ENCODE measurements at places on chromosomes 7 and 10.

- DNase-seq = peak; percentile 13
Measured at GRCh38 chr10:123464430-123465323, 201.5 kb upstream of the GPR26 start.

- no peak for DNase-seq
Measured at GRCh38 chr10:109773288-109774120, 149.8 kb downstream of the XPNPEP1 start.

DNA sequence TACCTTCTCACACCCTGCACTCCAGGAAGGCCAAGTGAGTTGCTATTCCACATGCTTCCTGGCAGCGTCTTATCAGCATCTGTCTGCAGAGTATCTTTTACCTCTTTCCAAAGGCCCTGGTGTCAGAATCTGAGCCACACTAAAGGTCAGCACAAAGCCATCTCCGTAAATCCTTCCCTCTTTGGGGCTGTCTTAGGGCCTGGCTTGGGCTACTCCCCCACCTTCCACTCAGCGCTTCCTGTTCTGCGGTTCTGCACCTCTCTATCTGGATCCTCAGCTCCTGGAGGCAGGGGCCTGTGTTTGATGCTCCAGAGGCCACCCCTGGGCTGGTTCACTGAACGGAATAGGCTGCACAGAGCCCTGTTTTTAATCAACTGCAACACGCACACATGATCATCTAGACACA lies 334.8 kb upstream of the GALNT17 start:
- no peak for DNase-seq

GRCh38 chr7:33923440-33924229 lies 18.3 kb downstream of the BMPER start:
- no peak for DNase-seq

GRCh38 chr7:44569959-44570358 lies 3.7 kb downstream of the DDX56 start:
- DNase-seq = no peak

- DNase-seq = no peak
Measured at GRCh38 chr10:128630787-128631252, 504.6 kb upstream of the MKI67 start.

GRCh38 chr10:53177468-53177867 lies 404.9 kb upstream of the MBL2 start:
- DNase-seq = no peak

DNA sequence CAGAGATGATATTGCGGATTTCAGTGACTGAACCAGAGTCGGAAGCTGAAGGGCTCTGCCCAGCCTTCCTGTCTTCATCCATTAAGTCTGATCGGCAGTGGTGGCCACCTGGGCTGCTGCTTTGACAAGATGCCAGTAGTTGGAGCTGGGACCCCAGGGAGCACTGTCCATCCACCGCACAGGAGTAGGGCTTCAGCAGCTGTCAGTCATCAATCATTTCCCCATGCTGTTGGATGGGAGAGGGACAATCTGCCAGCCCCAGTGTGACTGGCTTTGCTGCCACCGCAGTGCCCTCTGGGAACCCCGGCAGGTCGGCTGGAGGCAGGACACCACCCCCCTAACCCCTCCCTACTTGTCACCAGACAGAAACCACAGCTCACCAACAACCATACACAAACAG lies 23.0 kb upstream of the GPR146 start:
- DNase-seq = no peak

DNA sequence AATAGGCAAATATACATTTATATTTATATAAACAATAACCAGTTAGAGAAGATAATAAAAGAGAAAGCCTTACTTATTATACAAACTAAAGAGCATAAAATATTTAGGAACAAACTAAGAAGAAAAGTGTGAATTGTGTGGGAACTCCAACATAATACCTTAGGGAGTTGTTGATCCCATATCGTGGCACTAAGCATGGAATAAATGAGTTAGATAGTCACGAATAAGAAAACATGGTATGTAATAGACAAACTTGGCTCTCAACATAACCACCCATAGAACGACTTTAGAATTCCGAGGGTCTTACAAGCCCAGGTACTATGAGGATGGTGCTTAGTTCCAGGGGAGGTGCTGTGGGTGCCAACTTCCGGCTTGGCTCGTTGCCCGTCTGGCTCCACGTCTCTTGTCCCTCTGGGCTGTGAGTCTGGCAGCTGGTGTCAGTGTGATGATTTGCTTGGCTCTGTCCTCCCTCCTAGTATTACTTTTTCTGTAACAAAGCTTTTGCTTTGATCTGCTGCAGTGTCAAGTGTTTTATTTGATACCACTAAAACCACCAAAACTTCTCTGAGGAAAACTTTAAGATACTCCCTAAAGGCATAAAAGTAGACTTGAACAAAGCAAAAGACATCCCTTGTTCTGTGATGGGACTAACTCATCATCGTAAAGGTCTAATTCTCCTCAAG lies 9.5 kb upstream of the RBM20 start:
- DNase-seq = no peak

GRCh38 chr7:118949031-118949430 lies 724.5 kb downstream of the ANKRD7 start:
- no peak for DNase-seq

DNA sequence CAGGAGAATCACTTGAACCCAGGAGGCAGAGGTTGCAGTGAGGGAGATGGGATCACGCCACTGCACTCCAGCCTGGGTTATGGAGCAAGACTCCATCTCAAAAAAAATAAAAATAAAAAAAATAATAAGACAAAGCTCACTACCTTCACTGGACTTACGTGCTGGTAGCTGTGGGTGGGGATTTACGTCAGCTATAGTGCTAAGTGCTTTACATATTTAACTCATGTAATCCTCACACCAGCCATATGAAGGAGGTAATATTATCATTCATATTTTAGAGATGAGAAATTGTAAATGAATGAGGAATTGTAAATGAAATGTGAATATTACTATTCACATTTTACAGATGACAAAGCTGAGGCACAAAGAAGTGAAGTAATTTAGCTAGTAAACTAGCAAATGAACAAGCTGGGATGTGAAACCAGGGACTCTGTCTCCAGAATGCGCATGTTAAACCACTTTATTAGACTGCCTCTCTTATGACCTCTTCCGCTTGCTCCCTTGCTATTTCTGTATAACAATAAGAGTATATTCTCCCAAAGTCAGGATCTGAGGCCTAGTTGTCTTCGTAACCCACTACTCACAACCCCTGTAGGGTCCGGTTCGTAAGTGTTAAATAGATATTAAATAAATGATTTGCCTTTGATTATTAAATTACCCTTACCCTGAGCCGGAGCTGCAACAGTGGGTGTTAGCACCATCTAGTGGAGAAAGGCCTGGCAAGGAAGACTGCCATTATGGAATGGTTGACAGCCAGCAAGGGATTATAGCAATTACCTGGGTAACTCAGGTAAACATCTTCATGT lies 70.2 kb downstream of the HTR7 start:
- DNase-seq = peak; percentile 49

DNA sequence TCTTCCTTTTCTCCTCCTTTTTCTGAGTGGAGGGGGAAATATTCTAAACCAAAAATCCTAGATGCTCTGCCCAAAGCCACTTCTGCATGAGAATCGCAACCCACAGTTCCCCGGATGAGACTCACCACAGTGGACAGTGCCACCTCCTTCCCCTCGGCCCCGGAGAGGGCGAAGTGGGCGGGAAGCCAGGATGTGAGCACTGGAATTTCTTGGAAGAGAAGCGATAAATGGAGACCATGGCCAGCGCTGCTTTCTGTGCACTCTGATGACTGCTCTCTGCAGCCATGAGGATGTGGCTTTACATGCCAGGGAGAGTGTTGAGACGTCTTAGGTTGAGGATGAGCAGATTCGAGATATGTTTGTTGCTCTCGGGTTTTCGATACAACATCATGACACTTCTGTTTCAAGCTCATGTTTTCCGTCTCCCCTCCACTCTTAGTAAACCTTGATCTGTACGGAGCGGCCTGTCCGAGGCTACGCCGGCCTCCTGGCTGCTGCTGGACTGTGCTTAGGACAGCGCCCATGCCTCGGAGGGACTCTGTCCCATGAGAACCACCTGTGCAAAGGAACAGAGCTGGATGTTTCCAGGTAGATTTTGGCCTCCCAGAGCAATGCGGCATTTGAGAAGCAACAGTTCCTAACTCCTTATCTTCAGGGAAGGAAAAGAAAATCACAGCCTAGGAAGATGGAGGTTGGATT lies 414.6 kb upstream of the FOXK1 start:
- DNase-seq = peak; percentile 73

GRCh38 chr7:121561717-121562116 lies 165.6 kb upstream of the FAM3C start:
- DNase-seq = no peak

- DNase-seq = no peak
Measured at GRCh38 chr7:6443372-6443941, 4.3 kb downstream of the DAGLB start.

DNA sequence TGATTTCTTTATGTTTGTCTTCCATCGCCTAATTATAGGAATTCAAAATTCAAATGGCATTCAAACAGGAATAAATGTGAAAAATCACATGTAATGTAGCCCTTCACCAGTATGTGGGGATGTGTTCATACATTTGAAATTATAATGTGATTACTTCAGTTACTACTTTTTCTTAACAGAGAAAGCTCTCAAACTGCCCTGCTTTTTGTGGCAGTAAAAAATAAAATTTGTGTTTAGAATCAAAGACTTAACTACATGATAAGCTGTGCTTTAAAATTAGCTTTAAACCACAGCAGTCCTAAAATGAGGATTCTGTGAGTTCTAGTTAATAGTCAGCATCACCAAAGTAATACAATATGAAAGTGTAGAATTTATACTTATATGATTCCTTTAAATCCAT lies 7.8 kb upstream of the HERC4 start:
- DNase-seq = no peak

GRCh38 chr10:94006591-94007550 lies 13.1 kb downstream of the PLCE1 start:
- peak; percentile 84 for DNase-seq

GRCh38 chr10:92590623-92591549 lies 2.0 kb upstream of the KIF11 start:
- DNase-seq = peak; percentile 61

GRCh38 chr7:138425026-138425425 lies 35.0 kb upstream of the TRIM24 start:
- no peak for DNase-seq

GRCh38 chr7:12695965-12696364 lies 8.5 kb downstream of the ARL4A start:
- no peak for DNase-seq

- peak; percentile 61 for DNase-seq
Measured at GRCh38 chr10:16777473-16778370, 39.5 kb downstream of the RSU1 start.

- DNase-seq = peak; percentile 30
Measured at GRCh38 chr7:107201795-107202450, 33.1 kb downstream of the HBP1 start.

GRCh38 chr10:77899080-77899477 lies 27.5 kb downstream of the DLG5 start:
- DNase-seq = no peak

DNA sequence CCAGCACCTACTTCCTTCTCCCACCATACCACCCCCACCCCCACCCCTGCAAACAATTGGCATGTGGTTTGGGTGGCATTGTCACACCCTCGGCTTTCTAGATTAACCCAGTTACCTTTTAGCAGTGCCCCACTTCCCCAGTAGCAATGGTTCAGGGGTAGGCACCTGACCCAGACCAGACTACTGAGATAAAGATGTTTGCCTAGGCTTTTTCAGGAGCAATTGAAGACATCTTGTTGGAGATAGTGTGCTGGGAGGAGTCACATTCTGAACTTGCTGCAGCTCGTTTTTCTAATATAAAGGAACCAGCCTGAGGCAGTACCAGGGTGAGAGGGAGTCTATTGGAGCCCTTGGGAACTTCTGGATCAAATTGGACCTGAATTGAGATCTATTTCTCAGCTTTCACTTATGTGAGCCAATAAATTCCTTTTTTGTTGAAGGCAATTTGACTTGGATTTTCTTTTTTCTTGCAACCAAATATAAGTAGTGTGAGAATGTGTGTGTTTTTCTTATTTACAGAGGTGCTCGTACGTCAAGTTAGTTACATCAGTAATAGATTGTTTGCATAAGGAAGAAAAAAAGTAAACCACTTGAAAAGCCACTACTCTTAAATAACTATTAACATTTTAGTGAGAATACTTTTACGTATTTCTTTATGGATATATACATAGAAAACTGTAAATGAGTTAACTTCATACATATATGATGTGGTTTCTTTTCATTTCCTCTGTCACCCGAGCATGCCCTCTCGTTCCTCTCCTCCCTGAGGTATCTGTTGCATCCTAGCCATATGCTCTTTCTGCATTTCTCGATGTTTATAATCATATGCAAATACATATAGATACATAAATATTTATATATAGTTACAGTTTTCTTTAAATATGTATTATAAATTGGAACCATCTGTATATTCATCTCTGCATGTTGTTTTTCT lies 38.0 kb downstream of the RAB18 start:
- DNase-seq = no peak

DNA sequence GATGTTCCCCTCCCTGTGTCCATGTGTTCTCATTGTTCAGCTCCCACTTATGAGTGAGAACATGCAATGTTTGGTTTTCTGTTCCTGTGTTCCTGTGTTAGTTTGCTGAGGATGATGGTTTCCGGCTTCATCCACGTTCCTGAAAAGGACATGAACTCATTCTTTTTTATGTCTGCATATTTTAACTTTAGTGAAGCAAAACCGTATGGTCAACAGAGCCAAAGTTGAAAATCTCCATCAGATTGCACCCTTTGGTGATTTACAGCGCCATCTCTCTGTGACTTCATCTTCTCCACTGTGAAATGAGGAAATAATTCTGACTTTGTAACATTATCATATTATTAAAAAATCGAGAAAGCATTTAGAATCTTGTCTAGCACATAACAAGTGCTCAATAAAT lies 132.3 kb upstream of the PLXDC2 start:
- DNase-seq = peak; percentile 63

GRCh38 chr7:3649250-3649649 lies 348.2 kb downstream of the SDK1 start:
- no peak for DNase-seq

- no peak for DNase-seq
Measured at GRCh38 chr7:32316839-32317238, 173.3 kb downstream of the LSM5 start.

GRCh38 chr10:103833731-103834365 lies 21.5 kb downstream of the SH3PXD2A start:
- peak; percentile 81 for DNase-seq

- peak; percentile 80 for DNase-seq
Measured at GRCh38 chr10:108970016-108970415, 953.3 kb downstream of the XPNPEP1 start.

- DNase-seq = no peak
Measured at GRCh38 chr7:835485-836401, 3.5 kb downstream of the SUN1 start.

All from lung (tissue), 17 donors.